ENCODE measurements at places on chromosomes 3 and 15.

DNA sequence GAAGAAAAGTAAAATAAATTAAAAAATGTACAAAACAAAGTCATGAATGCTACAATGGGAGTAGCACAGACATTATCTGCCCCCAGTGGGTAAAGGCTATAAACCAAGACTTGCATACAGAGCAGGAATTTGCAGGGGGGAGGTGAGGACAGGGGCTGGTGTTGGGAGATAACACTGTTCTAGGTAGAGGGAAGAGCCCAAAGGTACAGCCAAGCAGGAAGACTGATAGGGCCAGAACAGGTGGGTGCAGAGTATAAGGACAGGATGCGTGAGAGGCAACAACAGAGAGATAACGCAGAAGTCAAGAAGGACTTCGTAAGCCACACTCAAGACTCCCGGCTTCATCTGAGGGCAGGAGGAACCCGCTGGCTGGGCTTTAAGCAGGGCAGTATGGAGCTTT, 146.5 kb downstream of the CTNNB1 start:
- DNase-seq: no peak

GRCh38 chr15:88541709-88542341, 4.7 kb downstream of the DET1 start:
- DNase-seq: no peak

DNA sequence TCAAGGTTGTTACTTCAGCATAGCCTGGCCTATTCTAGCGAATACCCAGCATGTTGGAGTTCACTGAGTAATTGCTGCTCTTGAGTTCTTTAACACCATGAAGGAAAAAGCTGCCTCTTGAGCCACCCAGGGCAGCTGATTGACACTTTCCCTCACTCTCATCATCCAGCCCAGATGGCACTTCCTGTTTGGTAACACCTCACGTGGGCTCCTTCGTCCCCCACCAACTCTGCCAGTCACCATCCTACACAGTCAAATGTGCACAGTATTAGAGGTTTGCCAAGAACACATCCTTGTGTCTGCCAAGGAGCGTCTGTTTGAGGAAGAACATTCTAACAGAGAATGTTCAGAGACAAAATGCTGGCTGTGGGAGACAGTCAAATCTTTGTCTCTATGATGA, 266.3 kb downstream of the RPLP1 start:
- peak; percentile 54 for DNase-seq

DNA sequence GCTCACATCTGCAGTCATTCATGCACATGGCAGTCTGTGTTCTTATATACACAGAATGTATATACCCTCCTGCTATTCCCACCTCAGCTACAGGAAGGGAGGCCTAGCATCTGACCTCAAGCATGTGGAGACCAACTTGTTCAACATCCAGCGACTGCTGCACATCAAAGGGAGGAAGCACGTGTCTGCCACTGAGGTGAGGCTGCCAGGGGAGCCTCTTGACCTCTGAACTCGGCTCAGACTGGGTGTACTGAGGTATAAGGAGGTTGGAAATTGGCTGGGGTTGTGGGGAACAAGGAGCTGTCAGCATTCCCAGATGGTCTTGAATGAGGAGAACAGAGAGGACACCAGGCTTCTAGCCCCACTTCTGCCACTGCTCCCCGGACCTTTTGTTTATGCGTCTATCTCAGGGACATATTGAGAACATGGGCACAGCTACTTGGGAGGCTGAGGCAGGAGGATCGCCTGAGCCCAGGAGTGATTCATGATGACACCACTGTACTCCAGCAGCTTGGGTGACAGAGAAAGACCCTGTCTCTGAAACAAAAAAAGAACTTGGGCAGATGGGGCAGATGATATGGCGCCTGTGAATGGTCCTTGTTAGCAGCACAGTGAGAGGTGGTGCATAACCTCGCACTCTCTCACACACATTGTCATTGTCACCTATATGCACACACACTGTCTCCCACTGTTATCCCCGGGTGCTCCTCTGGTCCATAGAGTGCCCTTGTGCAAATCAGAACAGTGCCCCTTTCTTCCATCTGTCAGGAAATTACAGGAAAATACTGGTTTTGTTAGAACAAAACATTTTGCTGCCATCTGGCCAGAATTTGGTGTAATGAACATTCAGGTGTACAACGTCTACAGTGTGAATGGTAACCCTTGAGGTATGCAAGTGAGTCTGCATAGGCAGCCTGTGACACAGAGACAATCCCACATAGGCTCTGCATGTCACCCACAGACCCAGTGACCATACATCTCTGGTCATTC, 5.4 kb downstream of the VILL start:
- no peak for DNase-seq

DNA sequence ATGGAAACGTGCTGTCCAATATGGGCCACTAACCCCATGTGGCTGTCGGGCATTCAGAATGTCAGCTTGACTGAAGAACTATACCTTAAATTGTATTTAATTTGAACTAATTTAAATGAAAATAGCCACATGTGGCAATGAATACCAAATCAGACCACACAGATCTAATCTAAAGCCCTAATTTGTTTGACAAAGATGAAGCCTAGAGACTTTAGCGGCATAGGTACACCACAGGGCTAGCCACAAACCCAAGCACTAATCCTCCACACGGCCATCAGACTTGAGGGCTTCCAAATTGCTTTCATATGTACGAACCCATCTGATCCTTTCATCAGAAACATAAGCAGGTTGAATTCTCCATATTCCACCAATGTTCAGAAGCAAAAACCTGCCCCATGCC, 81.4 kb downstream of the SHQ1 start:
- no peak for DNase-seq

DNA sequence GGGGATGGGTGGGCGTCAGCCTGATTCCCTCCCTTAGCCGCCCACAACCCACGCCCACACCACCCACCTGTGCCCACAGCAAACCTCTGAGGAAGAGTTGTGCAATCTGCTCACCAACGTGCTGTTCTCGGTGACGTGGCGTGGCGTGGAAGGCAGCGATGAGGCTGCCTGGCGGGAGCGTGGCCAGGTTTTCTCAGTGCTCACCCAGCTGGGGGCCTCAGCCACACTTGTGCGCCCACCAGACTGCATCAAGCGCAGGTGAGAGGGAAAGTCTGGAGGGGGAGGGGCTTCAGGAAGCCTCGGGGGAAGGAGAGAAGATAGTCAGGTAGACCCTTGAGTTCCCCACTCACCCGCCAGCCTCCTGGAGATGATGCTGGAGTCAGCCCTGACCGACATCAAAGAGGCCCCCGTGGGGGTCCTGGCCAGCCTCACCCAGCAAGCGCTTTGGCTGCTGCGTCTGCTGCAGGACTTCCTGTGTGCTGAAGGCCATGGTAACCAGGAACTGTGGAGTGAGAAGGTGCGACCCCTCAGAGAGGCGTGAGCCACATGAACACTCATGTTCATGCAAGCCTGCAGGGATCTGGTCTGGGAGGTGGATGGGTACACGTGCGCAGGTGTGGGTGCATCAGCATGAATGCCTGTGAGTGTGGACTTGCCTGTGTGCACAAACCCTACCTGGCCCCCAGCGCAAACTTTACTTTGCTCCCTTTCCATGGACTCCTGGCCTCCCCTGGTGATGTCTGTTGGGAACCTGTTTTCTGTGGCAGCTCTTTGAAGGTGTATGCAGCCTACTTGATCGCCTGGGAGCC, 21.7 kb downstream of the NBEAL2 start:
- no peak for DNase-seq

DNA sequence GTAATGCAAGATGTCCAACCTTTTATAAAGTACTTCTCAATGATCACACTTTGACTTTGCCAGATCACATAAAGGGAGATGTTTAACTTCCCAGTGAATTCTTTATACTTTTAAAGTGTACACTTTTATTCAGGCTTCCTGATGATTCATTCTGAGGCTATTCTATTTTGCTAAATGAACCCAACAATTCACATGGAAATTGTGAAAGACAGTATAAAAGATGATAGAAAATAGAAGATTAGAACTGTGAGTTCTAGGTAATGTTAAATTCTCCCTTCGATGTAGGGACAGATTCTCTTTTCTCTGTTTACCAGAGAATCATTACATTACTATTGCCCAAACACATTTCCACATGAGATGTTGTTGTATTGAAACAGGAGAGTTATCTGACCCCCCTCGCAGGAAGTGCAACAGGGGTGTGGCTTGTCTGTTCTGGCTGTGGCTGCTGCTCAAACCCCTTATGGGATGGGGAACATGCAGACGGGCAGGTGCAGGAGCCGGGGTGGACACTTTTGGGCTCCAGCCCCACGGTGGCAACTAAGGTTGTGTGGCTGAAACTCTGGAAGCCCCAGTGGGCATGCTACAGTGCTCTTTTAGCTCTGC, 131.3 kb upstream of the LRTM1 start:
- DNase-seq: no peak

DNA sequence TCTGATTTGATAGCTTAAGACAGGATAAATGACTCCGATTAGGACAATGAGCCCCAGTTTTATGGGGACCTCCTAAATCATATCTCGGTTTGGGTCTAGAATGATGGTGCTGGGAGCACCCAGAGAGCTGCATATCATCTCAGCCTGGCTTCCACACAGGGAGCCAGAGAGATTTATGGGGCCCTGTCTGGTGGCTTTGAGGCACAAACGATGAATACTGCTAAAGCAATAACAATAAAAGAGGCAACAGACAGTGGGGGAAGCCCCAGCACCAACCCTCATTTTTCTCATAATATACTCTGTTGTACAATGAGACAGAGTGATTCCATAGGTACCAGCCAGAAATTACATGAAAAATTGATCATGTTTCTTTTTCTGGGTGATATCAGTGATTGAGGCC, 889.0 kb upstream of the CFAP20DC start:
- no peak for DNase-seq

DNA sequence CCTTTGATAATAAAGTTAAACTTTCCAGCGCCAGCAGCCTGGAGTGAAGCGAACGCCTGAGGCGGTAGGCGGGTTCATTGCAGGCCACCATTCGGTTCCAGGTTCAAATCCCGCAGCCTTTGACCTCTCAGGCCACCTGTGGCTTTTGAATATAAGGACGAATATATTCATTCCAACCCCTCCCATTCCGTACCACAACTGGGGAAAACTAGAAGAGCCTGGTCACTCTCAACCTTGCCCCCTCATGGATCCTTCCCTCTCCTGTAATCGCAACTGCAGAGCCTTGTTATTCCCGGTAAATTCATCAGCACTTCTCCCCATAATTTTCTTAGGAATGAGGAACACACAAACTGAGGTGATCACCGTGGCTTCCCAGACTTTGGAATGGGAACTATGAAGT, 35.2 kb downstream of the ZIC4 start:
- DNase-seq: no peak

GRCh38 chr3:46479696-46480095, 15.0 kb upstream of the LTF start:
- DNase-seq: no peak

GRCh38 chr3:153079386-153079785, 82.6 kb upstream of the RAP2B start:
- no peak for DNase-seq

GRCh38 chr15:40062816-40063562, 24.0 kb upstream of the SRP14 start:
- no peak for DNase-seq

DNA sequence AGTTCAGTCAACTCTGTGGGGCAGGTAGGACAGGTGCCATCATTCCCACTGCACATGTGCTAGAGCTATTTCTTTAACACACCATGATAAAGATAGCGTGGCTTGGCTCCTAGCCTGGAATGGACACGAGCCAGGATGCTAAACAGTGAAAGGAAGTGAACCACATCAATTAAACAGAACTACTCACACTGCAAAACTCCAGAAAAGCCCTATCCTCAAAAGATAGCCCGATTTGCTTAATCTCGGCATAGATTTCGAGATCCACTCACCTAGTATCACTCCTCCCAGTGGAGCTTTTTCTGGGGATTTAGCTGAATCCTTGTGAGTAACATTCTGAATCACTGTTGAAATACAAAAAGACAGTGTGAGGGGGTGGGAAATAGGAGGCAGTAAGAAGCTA, 118.0 kb downstream of the ABI3BP start:
- no peak for DNase-seq

DNA sequence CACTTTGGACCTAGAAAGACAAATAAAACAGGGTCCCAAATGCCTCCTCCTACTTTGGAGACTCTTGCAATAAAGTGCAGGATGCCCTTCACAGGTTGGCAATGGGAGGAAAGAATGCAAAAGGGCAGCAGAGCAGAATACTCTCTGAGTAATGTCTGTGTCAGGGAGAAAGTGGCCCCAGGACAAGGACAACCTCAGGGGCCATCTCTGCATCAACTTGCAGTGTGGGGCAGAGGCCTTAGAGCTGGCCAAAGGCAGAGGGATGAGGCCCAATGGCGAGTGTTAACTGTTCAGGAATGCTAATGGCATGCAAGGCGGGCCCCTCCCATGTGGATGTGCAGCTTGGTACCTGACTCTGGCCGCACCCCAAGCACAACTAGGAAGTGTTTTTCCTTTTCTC, 8.4 kb downstream of the UPK1B start:
- DNase-seq: no peak

- no peak for DNase-seq
These were observed 138.4 kb downstream of the NUP210 start for GRCh38 chr3:13281507-13282357.

- DNase-seq: no peak
These were observed 7.7 kb upstream of the FLNB start for GRCh38 chr3:58000306-58001085.
